ENCODE measurements at places on chromosomes 4 and X. TPM values are rescaled to one million over a fixed set of nuclear protein-coding genes. Genes with fewer than 3 reads are reported as not detected.

GRCh38 chrX:154890990-154891639 lies 5.0 kb downstream of the F8A1 start:
- DNase-seq = no peak

The CYTL1 gene
- polyA plus RNA-seq = 5.6 TPM

DNA sequence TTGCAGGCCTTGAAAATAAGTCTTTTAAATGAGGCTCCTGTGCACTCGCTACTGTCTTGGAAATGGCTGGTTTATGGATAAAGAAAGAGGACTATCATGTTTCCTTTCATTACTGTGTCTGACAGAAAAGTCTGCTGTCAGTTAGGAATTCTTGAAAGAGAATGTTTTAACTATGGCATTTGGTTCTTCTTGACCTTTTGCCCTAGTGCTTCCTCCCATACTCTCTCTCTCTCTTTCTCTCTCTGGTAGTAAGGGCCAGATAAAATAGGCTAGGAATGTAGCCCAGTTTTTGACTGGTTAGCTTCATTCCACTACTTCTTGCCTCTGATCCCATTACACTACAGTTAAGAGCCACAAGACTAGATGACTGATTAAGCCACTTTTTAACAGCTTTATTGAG lies 29.8 kb downstream of the YY2 start:
- DNase-seq = no peak

The NPY2R gene
- not detected for polyA plus RNA-seq

Measured in hindlimb muscle (tissue), 1 donor.